ENCODE measurements at places on chromosomes 6 and 20.

DNA sequence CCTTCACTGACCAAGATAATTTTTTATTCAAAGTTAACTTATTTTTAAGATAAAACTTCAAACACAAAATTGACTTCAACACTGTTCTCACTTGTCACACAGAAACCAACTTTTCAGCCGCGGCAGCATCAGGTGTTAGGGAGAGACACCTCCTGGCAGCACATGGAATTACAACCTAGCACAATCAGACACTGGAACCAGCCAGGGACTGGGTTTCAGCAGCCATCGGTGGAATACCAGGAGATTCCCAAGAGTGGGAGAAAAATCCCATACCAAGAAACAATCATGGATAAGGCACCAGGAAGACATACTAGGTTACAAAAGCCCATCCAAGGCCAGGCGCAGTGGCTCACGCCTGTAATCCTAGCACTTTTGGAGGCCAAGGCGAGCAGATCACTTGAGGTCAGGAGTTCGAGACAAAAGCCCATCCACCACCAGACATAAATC, 70.0 kb downstream of the SNX5 start:
- peak; percentile 10 for DNase-seq

DNA sequence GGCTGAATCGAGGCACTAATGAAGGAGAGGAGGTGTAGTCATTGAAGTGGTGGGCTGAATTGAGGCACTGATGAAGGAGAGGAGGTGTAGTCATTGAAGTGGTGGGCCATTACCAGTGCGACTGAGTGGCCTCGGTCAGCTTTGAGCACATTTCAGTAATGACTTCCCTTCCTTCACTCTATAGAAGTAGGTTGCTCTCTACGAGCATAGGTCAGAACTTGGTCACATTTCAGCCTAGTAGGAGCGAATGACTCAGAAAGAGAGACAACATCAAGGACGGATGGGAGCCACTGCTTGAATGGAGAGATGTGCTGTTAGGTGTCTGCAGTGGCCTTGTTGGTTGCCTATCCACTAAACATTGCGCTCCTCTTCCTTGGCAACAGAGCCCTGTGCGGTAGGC, 39.5 kb downstream of the ZDHHC14 start:
- DNase-seq, result no peak

GRCh38 chr20:17605131-17605660, 35.3 kb downstream of the DSTN start:
- DNase-seq, result no peak

- DNase-seq, result no peak
These were observed 102.6 kb downstream of the COL21A1 start for GRCh38 chr6:56144538-56145324.
